Small intestine (tissue), 16 donors: ENCODE measurements at places on chromosomes 6 and 20. TPM values are rescaled to one million over a fixed set of nuclear protein-coding genes. Genes with fewer than 3 reads are reported as not detected.

Gene MTFR2
- 2.0 TPM for polyA plus RNA-seq

Gene NTSR1
- 1.2 TPM for polyA plus RNA-seq

Gene ADGRF1
- 1.1 TPM for polyA plus RNA-seq

- DNase-seq, result peak; percentile 98
These were observed at the start of gene RTF2 for GRCh38 chr20:56468316-56469076. TSS of gene RTF2 (plus strand) at chr20:56468627. CDS start at chr20:56468698, 71 bp downstream.

DNA sequence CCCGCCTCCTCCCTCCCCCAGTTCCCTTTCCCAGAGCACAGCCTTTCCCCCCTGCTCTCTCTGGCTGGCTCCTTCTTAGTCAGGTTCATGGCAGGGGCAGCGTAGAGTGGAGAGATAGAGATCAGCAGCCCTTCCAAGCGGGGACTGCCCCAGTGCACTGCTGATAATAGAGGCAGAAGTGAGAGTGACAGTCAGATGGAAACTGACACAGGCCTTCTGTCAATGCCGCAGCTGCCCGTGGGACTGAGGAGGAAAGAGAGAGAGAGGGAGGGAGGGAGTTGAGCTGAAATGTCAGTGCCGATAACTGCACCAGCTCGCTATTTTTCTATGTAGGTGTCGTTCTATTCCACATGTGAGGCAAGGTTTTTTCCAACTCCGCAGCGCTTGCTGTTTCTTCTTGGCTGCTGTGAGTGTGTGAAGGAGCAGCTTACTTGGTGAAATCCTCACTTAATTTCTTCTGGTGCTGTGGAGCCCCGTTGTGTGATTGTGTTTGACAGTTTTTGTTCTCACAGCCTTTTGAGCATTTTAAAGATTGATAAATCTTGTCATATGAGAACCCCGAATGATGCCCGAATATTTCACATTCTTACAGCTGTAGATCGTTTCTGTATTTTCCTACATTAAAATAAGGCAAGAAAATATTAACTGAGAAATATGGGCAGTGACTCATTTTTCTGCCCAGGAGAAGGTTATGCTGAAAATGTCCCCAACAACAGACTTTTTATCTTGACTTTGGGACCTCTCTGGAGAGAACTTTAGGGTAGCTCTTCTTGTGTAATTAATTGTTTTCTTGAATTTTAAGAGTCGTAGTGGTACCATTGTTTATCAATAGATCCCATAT is 386.4 kb upstream of the MMS22L start:
- no peak for DNase-seq

DNA sequence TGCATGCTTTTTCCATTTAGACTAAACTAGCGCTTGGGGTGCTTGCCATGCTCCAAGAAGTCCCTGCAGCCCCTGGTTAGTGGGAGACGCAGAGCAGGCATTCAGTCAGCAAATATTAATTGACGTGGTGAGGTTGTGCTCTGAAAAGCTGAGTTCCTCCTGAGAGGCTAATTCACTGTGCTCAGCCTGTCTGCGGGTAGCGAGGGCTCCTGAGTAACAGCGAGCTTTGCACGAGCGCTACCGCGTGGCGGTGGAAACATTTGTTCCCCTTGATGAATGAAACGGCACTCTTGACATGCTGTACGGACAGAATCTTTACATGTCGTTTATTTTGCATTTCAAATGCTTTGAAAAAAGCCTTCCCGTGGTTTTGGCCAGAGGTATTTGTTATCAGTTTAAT is 170.6 kb upstream of the AGPAT4 start:
- DNase-seq, result no peak

DNA sequence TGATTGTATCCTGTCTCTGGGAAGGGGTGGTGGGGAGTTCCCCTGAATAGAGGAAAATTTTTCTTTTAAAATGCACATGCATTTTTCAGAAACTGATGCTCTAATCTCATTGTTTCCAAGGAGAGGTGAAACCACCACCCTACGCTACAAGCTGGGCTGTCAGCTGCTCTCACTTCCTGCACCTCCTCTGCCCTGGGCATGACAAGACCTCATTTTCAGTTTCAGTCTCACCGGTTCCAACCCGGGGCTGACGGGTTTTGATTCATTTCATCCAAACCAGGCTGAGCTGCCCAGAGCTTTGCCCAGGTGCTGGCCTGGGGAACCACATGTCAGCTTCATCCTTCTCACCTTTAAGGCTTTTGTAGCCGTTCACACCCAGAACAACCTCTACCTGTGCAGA is 99.7 kb downstream of the EYA2 start:
- no peak for DNase-seq

GRCh38 chr20:3483784-3484183 is 13.0 kb downstream of the ATRN start:
- no peak for DNase-seq

GRCh38 chr6:31689249-31690110 is 8.6 kb upstream of the LY6G5C start:
- no peak for DNase-seq

- DNase-seq, result no peak
These were observed 129.0 kb downstream of the ANKRD60 start for GRCh38 chr20:58099291-58099935.

DNA sequence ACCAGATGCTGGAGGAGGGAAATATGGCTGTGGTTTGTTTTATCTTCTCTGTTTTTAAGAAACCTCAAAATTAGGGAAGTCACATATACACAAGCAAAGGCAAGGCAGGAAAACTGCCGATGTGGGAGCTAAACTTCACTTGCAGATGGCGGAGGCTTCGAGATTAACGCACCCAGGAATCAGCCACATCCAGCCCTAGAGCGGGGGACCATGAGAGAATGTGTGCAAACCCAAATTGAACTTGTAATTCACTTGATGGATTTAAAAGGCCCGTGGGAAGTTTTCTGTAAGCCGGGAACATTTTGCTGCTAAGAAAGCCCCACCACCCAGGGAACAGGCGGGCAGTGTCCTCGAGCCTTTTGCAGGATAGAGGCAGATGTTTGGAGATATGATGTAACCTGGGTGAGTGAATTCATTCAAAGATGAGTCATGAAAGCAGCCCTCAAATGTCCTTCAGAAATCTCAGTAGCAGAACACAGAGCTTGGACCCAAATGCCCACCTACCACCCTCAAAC is 39.9 kb downstream of the PREX1 start:
- no peak for DNase-seq

GRCh38 chr6:42345696-42346416 is 105.9 kb downstream of the TRERF1 start:
- DNase-seq, result no peak
